Fibroblast of villous mesenchyme (primary cell): ENCODE measurements at places on chromosomes 1 and 21.

DNA sequence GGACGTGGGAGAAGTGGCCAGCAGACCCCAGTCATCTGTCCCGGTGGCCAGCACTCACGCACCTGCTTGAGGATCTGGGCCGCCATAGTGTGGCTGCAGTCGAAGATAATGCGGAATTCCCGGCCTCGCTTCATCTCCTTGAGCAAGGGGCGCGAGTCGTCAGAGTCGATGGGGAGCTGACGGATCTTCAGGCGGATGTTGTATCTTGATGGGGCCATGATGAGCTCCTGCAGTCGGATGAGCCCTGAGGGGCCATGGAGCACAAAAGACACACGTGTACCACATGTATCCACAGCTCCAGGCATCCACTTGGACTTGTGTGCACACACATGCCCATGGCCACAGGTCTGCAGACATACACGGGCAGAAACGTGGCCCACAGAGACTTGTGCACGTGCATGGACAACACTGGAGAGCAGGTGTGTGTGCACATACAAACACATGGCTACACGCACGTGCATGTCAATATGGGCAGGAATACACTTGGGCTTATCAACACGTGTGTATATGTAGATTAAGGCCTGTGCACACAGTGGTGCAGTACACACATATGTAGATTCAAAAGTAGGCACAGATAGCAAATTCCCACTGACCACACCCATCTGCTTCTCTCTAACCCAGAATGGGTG lies 162.1 kb downstream of the GRIK3 start:
- no peak for DNase-seq

GRCh38 chr1:234078143-234078542 lies 173.7 kb downstream of the SLC35F3 start:
- DNase-seq: no peak

- DNase-seq: no peak
These were observed 225.3 kb downstream of the VAV3 start for GRCh38 chr1:107739651-107740050.

DNA sequence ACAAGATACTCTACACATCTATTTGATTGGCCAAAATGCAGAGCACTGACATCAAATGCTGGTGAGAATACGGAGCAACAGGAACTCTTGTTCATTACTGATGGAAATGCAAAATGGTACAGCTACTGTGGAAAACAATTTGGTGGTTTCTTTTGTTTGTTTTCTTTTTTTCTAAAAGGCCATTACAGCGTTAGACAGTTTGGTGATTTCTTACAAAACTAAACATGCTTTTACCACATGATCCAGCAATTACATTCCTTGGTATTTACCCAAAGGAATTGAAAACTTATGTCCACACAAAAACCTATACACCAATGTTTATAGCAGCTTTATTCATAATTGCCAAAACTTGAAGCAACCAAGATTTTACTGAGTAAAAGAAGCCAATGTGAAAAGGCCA lies 66.4 kb upstream of the FBXO28 start:
- DNase-seq: peak; percentile 38
